ENCODE measurements at places on chromosomes 11 and 22.
A peak's percentile ranks its signal among the peaks of the same experiment; 100 is the strongest.

GRCh38 chr22:46107089-46107664, 43.1 kb upstream of the PPARA start:
- no peak for DNase-seq

GRCh38 chr11:40421208-40421981, 1038.1 kb downstream of the LRRC4C start:
- no peak for DNase-seq

DNA sequence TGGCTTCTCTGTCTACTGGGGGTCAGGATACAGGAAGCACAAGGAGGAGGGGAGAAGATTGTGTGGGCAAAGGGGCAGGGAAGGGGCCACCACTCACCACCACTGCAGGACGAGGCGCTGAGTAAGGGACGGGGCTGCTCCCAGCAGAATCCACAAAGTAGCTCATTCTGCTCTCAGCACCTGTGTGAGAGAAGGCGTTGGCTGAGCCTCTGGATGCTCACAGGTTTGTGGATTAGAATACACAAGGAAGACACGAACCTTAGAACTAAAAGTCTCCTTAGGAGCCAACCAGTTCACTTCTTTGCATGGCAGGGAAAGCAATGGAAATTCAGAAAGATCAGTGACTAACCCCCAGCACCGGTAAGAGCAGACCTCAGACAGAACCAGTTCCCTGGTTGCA, 14.4 kb downstream of the ETS1 start:
- DNase-seq, result no peak

GRCh38 chr11:118882491-118882890, 1.2 kb upstream of the CXCR5 start:
- no peak for DNase-seq

- no peak for DNase-seq
Measured at GRCh38 chr22:43393132-43393843, 18.5 kb upstream of the MPPED1 start.

DNA sequence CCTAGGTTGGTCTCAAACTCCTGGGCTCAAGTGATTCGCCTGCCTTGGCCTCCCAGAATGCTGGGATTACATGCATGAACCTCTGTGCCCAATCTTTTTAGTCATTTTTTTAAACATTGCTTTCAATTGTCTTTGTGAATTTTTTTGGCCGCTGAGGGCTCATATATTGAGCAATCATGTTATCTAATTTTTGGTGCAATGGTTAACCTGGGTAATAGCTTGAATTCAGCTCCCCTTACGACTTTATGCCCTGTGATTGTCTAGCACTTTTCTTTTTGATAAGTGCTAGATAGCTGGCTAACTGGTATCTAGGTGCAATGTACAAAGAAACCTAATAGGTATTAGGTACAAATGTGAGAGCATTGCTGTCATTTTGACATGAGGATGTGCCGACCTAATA, 35.3 kb upstream of the CAT start:
- DNase-seq, result no peak

GRCh38 chr22:37242395-37242918, 1.6 kb downstream of the RAC2 start:
- peak; percentile 87 for DNase-seq

- peak; percentile 31 for DNase-seq
Measured at GRCh38 chr11:118705111-118705741, 25.8 kb upstream of the TREH start.

GRCh38 chr22:32396746-32397145, 15.3 kb downstream of the RTCB start:
- DNase-seq, result no peak
